ENCODE measurements at places on chromosomes 5 and 9.
A peak's percentile ranks its signal among the peaks of the same experiment; 100 is the strongest.

DNA sequence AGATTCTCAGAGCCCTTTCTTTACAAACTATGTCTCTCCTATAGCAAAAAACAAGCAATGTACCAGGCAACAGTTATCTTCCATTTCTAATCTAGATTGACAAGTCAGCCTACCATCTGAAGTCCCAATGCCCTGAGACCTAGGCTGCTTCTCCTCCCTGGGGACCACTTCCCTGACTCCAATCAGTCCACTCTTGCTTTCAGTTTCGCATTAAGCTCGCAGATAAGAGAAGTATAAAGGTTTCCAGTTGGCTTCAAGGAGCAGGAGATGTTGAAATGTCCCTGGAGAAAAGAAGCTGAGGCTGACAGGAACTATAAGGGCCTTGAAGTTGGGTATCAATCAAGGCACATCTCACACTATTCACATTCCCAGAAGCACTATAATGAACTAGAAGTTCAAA lies 32.3 kb downstream of the ERP44 start:
- DNase-seq: no peak

DNA sequence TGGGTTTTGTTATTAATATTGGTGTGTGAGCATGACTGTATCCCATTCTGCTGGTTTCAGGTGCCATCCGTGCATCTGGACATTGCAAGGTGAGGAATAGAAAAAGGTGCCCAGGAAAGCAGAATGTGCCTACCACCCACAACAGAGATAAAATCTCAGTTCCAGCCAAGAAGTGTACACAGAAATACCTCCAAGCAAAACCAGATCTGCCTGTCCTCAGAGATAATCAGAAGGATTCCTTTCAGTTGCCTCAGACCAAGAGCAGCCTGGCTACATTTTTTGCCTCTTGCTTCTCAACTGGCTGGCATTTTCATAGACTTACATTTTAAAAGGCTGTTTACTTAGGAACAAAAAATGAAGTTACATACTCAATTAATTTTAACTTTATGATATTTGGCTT lies 12.1 kb upstream of the ABLIM3 start:
- DNase-seq: peak; percentile 40

DNA sequence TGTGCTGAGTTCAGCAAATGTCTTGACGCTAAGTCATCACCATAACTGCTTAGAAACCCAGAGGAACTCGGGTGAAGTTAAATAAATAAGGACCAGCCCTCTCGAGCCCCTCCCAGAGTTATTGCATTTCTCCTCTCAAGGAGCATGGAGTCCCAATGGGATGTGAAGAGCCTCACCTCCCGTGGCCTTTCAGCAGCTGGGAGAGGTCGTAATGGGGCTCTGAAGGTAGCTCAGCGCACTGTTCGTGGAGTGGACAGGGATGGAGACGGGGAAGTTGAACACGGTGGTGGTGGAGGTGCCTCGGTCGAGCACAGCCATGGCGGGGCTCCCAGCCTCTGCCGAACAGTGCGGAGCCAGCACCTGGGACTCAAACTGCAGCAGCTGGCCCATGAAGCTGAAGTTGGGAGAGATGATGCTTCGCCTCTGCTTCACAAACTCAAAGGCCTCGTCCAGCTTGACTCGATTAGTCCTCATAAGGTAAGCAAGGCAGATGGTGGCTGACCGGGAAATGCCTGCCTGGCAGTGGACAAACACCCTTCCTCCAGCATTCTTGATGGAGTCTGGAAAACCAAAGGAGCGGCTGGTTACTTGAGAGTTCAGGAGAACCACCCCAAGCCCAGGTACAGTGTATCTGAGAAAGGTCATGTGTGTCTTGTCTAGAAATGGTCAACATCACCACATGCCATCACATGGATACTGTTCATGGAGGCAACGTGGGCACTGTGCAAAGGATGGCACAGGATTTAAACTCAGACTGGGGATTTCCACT lies 2.2 kb downstream of the DUSP1 start:
- DNase-seq: peak; percentile 55

DNA sequence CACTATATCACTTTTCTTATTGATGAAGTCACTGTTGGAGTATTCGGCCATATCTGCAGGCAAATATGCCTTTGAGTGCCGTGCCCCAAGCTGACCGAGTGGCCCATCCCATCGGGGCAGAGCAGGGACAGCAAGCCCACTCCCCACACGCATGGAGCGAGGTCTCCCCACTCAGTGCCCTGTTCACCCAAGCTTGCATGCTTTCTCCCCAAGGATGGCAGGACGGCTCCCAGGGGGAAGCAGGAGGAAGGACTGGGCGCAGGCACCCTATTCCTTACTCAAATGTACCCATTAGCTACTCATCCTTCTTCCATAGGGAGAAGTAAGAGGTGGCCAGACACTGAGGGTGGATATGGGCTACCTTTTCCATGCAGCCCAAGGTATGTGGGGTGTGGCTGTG lies 309.0 kb downstream of the IRX1 start:
- no peak for DNase-seq

DNA sequence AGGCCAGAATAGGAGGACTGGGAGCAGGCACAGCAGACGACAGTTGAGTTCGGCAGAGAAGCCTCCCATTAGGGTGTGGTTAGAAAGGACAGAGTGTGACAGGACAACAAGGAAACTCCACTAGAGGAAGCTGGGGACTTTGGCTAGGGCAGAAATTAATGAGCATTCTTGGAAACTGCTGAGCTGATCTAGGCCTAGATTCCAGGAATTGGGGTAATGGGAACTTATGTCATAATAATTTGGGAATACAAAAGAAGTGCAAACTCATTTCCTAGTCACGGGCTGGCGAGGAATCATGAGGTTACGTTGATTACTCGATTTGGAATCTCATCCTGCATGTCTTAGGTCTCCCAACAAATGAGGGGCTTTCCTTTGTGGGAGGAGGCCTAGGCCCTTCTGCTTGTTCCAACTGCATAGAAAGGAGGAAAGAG lies 144.6 kb upstream of the RPS23 start:
- DNase-seq: no peak

- peak; percentile 34 for DNase-seq
These were observed 2.1 kb downstream of the EDIL3 start for GRCh38 chr5:84382363-84383295.

DNA sequence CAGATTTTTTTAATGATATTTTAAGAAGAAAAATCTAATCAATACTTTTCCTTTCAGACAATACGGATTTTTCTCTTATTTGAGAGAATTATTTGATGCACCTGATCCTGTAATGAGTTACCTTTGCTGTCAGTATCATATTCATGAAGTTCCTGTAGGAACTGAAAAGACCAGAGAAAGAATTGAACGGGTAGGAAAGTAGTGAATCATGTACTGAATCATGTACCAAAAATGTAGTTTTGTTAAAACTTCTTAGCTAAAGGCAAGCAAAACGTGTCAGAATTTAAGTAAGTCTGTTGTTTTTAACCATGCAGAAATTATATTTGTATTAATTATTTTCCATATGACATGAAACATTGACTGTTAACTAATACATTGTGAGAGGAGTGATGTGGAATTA lies 56.6 kb downstream of the SMC5 start:
- no peak for DNase-seq

- DNase-seq: no peak
These were observed 6.1 kb downstream of the SLCO4C1 start for GRCh38 chr5:102290004-102290403.

GRCh38 chr5:107936515-107936914 lies 265.8 kb upstream of the EFNA5 start:
- DNase-seq: no peak

DNA sequence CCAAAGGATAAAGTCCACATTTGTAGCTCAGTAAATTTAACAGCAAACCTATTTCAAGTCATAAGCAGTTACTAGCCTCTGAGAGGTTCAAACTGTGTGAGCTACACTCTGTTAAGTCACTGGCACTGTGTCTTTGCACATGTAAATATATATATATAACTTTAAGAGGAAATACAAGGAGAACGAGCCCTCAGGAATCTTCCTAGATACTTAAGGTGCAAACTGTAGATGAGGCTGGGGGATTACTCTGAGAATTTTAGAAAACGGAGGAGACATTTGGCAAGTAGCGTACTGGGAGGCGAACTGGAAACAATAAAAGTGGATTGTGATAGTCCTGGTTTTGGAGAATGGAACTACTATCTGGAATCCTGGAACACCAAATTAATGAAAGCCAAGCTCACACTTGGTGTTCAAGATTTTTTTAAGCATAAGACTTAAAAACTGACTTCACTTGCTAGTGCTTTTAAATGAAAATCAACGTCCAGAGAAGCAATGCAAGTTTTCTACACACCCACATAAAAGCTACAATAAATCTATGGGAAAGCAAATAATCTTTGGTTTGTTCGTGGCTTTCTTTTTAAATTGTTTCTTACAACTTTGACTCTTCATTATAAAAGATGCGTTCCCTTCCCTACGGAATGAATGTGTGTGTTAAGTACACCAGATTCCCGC lies 1057.0 kb upstream of the DMAC1 start:
- no peak for DNase-seq

DNA sequence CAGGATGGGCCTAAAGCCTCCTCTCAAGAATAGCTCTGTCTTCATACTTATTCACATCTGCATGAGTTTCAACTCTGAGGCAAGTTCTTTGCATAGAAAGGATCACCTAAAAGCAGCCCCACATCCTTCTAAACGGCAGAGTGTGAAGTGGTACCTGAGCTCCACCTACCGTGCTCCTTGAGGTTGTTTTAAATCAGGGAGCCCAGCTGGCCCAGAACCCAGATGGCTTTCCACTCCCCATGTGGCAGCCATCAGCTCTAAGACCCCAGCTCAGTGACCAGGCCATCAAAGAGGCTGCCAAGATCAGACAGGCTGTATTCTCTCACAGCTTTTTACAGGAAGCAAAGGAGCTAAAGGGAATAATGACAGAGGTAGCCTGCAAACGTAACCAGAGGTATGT lies 299.3 kb downstream of the RASEF start:
- no peak for DNase-seq

DNA sequence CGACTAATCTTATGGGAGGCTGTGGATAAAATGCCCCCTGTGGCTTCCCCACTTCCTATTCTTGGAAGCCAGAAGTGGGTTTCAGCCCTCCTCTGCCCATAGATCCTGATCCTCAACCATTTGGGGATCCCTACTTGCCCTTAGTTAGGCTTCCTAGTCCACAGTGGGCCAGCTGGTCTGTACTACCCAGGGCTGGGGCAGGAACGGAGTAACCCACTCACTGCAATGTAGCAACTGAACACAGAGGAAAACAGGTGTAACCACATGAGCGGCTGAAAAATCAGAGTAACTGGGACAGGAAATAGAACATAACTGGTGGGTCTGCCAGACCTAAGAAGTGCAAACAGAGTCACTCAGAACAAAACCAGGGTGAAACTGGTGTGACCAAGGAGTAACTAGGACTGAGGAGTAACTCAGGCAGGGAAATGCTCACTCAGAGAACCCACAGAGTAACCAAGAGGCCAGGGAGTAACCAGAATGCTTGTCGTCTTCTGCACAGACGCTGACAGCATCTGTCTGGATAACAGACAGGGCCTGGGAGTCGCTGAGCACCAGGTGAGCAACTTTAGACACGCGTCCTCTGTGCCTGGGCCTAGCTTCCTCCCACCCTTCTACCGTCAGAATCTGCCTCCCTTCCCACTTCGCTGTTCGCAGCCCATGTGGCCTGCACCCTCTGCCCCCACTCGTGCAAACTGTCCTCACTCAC lies 1.0 kb downstream of the AQP3 start:
- no peak for DNase-seq

- no peak for DNase-seq
These were observed 219.7 kb downstream of the ADCY2 start for GRCh38 chr5:7615566-7616061.

- DNase-seq: no peak
These were observed 11.8 kb downstream of the KIF2A start for GRCh38 chr5:62317810-62318209.

DNA sequence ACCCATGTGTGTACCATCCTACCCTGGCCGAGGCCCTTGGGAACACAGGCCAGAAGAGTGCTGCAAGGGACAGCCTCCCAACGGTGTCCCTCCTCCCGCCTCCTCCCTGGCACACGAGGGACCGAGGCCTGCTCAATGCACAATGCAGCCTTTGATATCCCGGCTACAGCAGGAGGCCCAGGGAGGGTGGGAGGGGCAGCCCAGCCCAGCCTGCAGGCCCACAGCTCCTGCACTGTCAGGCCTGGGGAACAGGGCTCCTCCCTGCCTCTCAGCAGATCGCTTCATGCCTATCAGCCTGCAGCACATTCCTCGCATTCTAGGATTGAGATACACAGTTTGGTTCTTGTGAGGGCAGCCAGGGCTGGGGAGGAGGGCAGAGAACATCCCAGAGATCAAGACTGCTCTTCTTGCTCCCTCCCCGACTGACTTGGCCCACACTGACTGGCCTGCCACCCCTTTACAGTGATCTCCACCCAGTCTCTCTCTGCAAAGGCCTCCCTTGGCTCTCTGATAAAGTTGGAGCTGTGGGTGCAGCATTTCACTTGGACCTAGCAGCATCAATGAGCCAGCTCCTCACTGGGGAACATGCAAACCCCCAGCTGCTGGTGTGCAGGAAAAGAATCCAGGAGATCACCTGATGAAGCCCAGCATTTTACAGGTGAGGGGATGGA lies at the start of gene SH3TC2:
Gene SH3TC2 (minus strand): TSS at position 46 of the 671 bp plus-strand sequence. CDS start 40 bp downstream, at position 6.
- DNase-seq: peak; percentile 97

- peak; percentile 95 for DNase-seq
These were observed 146.2 kb downstream of the GOLPH3 start for GRCh38 chr5:32027717-32028458.

- DNase-seq: no peak
These were observed 96.4 kb downstream of the EBF1 start for GRCh38 chr5:159003045-159004030.

DNA sequence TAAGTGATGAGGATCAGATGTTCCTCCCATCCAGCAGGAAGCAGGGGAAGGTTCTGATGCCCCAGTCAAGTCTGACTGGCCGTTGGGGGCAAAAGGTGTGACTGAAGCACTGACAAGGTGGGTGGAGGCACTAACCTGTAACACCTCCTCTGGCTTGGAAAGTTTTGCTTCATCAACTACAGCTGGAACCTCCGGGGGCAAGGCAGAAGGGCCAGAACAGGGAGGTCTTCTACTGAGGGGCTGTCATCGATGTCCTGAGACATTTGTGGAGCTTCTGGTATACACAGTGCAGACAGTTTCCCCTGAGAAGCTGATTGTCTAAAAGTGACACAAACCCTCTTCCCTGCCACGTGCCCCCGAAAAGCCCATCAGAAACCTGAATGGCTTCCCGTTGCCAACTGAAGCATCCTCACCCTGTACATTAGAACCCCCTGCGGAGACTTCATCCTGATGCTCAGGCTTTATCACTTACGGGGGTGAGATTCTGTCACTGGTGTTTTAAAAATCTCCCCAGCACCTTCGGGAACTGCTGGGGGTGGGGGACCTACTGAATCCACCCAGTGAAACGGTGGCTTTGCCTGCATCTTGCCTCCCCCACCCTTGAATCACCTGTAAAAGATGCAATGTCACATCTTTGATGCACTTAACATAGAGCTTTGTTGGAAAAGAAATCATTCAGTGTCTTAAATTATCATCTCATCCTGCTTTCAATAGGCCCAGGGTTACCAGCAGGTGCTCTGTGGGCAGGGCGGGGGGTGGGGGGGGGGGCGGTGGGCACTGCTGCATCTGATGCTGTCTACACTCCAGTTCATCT lies 24.6 kb downstream of the TRAF1 start:
- no peak for DNase-seq

- no peak for DNase-seq
These were observed 1.7 kb downstream of the LMAN2 start for GRCh38 chr5:177349762-177350161.

GRCh38 chr5:136090319-136090718 lies 42.3 kb upstream of the SMAD5 start:
- no peak for DNase-seq

- no peak for DNase-seq
These were observed 28.6 kb downstream of the IER5L start for GRCh38 chr9:129149442-129149841.

- DNase-seq: no peak
These were observed 46.4 kb upstream of the APC start for GRCh38 chr5:112691339-112691680.
